SHP77 treated with DMSO at 0.1 percent for 48 hours (cell line): ENCODE measurements at places on chromosomes 3 and 15.

DNA sequence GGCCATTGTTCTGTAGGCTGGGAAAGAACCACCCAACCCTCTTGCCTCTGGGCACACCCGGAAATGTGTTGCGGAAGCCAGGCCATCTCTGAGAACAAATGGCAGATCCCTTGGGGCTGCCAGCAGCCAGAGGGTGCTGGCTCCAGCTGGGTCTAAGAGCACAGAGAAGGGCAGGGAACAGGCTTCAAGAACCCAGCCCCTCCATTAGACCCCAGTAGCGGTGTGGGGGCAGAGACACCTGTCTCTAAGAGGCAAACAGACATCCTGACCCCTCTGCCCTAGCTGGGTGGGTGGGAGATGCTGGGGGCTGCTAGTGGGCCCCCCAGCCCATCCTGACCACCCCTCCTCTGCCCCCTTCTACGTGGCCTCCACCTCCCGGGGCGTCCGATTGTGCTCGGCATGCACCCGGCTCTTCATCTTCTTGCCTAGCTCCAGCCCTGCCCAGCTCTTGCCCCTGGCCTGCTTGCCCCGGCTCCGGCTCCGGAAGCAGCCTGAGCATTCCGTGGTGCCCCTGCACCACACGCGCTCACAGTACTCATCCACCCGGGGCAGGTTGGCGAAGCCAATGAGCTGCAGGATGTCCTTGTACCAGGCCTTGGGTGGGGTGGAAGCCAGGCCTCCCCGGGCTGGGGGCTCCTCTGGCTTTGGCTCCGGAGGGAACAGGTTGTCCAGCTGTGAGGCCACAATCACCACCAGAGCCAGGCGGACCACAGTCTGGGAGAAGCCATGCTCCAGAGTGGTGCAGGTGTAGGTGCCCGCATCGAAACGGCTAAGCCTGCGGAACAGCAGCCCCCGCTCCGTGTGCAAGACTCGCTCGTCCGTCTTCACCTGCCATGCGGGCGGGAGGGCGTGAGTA, 9.4 kb downstream of the SEMA3G start:
- no peak for DNase-seq

- no peak for DNase-seq
These were observed 11.6 kb upstream of the PLSCR4 start for GRCh38 chr3:146262371-146263110.

DNA sequence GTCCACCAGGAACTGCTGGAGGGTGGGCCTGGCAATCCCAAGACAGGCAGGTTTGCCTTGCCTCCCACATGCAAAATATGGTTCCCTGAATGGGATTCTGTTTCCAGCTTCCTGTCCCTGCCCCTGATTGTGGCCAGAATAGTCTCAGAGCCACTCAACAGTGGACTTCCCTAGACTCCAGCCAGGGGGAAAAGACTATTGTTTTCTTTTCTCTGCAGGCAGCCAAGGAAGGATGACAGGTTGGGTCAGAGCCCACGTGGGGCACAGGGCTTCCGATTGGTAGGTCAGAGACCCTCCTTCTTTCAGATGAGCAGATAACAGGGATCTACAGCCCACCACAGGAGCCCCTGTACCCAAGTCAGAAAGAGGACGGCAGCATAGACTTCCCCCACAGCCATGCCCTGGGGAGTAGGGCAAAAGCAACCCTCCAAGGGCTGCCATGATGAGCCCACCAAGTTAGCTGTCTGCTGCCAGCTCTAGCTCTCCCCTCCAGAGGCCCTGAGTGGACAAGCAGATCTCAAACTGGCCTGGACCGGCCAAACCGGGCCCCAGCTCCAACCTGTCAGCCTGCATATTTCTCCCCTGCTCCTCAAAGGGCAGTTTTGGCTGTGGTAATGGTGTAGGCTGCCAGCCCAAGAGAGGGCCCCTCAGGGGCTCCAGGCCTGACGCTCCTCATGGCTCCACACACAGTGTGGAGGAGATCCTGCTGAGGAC, 6.4 kb downstream of the TLR9 start:
- no peak for DNase-seq

GRCh38 chr15:35557544-35557943, 11.6 kb upstream of the DPH6 start:
- DNase-seq = no peak

DNA sequence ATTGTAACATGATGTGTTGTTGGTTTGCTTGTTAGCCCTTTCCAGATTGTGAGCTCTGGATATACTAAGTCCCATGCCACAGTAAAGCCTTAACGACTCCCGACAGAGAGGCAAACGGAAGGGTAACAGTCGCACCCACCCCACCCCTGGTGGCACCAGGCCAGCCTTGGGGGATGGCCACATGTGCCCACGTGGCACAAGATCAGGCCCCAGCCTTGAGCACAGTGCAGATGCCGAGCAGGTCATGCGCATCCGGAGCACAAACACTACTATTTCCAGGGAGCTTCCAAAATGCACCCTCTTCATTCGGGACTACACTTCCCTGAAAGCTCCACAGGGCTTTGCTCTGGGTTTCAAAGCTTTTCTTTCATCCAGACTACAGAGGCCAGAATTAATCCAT, 10.7 kb upstream of the HPS3 start:
- DNase-seq = no peak

- DNase-seq = no peak
These were observed 47.5 kb upstream of the EIF3J start for GRCh38 chr15:44489464-44489863.

DNA sequence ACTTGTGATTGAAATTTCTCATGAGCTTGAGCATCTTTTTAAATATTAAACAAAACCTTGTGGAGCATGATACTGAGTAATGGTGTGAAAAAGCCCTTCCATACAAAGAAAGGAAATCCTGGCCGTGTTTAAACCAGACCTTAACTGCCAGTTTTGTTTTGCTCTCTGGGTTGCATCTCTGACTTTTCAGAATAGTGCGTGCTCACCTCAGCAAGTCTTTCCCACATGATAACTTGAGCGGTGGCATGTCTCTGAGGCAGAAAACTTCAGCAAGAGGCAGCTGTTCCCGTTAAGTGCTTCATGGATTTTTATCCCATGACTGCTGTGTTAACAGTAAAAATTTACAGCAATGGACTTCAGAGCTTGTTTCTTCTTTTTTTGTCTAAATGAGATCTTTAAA, 393.3 kb downstream of the FEZF2 start:
- DNase-seq = no peak

- no peak for DNase-seq
These were observed 9.2 kb downstream of the DAPK2 start for GRCh38 chr15:64037116-64037515.

DNA sequence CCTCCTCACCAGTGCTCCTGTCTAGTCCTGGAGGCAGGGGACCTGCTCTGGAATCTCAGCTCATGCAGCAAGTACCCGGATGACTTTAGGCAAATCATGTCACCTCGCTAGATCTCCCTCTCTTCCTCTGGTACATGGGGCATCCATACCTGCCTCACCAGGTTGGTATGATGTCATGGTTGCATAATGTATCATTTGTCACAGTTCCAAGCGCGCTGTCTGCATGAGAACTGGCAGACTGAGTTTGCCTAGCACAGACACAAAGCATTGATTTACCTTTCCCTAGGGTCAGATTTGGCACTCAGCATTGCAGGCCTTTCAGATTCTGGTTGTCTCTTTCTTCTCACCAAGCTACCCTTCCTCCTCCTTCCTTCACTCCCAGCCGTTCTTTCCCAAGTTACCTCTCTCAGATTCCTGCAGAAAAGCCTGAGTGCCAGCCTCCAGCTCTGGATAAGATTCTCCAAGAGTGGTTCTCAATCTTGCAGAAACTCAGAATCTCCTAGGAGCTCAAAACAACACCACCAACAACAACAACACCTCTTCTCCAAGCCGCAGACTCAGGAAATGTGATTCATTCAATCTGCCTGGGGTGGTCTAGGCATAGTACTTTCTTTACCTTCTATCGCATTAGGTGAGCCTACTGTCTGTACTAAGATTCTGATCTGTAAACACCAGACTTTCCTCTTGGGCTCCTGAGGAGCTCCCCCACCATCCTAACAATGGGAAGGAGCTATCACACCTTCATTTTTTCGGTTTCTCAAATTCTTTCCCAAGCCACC, 29.5 kb downstream of the FAM43A start:
- DNase-seq = no peak

GRCh38 chr3:130490241-130490640, 26.7 kb upstream of the COL6A6 start:
- no peak for DNase-seq

GRCh38 chr3:10232137-10232536, 16.1 kb upstream of the TATDN2 start:
- no peak for DNase-seq

GRCh38 chr3:4670352-4670751, 177.2 kb downstream of the ITPR1 start:
- DNase-seq = no peak

DNA sequence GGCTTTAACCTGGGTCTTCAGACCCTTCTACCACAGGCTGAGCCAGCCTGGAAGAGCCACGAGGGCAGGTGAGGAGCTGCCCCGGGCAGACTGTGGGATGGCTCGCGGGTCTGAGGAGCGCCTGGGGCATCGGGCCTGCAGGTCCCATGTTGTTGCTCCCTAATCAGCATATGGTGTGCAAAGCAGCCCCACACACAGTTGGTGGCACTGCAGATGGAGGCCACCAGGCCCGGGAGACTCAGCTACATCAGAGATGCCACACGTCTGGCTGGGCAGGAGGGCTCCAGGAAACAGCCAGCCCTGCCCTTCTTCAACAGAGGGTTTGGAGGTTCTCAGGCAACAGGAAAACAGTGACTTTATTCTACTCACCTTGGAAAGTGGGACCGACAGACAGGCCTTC, 63.9 kb downstream of the XXYLT1 start:
- no peak for DNase-seq

DNA sequence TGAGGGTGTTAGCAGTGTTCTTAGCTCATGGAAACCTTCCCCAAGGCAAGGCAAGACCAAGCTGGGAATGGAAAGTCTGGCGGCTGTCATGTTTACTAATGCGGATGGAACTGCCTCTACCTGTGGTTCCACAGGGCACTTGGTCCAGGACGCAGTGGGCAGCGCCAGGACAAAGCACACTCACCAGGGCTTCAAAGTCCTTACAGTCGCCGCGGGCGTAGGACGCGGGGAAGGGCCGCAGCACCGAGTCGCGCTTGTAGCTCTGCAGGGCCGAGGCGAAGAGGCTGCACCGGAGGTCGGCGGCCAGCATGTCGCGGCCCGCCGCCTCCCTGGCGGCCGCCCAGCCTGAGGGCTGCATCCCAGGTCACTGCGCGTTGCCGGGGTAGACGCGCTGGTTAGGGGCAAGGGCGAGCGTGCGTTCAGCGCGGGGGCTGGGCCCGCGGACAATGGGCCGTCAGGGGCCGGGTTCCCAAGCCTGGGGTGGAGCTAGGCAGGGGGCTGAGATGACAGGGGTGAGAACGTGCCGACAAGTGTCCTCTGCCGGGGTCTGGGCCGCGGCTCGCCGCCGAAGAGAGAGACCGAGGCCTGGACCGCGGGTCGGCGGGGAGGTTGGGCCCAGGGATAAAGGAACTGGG, 497 bp downstream of the PARP16 start:
- no peak for DNase-seq

DNA sequence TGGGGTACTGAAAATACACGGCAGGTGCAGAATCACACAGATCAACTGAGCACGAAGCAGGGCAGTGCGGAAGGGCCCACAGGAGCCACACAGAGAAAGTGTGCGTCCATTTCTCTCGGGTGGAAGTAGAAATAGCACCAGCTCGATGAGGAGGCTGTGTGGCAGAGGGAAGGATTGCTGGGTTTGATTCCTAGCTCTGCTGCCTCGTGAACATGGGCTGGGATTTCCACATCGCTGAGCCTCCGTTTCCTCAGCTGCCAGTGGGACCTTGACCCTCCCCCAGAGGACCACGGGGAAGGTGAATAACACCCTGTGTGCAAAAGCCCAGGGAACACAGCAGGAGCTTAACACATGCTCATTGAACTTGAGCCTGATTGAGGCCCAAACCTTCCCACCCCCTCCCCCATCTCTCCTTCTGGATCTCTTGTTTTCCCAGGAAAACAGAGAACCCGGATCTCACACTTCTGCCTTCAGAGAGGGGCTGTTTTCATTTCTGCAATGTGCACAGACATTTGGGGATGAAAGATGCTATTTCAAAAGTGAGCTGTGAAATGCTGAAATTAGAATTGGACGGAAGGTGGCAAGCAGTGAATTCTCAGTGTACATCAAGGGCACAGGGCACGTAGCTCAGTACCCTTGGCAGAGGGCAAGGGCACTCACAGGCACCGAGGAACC, 38.4 kb downstream of the ABTB1 start:
- no peak for DNase-seq

GRCh38 chr3:46628901-46629369, 16.6 kb downstream of the FAM240A start:
- DNase-seq = no peak

DNA sequence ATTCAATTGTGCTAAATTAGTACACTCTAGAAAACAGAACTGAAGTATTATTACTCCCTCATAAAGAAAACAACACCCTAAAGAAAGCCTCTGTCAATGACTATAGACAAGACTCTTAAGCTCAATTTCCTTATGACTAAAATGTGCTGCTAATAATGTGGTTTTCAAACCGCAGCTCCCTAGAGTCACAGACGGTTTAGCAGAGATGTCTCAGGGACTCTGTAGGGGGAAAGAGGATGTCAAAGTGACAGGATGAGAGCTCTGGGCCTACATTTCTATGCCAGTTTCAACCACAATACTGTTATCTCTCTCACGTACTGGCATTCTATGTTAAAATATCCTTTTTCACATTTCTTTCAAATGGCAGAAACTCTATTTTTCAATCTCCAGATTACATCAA, 37.6 kb upstream of the WDR49 start:
- no peak for DNase-seq

- no peak for DNase-seq
These were observed 133.4 kb upstream of the WNT5A start for GRCh38 chr3:55620351-55621025.

- no peak for DNase-seq
These were observed 102.6 kb upstream of the SATB1 start for GRCh38 chr3:18527691-18528090.

DNA sequence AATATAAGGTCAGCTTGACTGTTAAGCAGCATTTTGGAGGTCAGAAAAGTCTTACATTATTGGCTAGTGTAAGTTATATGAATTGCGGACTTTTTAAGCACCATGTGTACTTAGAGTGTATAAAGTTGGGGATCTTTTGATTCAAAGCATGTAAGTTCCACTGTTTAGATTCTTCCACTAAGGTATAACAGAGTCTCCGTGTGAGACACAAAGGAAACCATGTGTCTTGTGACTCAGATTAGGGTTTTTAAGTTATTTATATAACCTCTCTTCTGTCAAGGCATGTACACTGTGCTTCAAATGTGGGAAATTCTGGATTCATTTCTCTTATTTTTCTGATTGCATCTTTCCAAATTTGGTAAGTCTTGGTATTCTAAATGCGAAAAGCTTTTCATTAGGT, 143.5 kb upstream of the SOX2 start:
- no peak for DNase-seq

DNA sequence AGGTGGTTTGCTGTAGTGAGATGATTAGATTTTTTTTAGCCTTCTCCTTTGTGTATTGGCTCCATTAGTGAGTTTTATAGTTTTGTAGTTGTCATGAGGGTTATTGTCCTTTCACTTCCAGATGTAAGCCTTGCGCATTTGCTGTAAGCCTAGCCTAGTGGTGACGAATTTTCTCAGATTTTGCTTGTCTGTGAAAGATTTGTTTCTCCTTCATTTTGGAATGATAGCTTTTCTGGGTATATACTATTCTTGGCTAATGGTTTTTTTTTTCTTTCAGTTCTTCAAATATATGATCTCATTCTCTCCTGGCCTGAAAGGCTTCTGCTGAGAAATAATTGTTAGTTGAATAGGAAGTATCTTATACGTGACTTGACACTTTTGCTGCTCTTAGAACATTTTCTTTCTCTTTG, 166.5 kb upstream of the THRB start:
- no peak for DNase-seq

GRCh38 chr15:57356178-57356577, 20.1 kb upstream of the CGNL1 start:
- DNase-seq = no peak
